Thymus (tissue), 14 donors: ENCODE measurements at places on chromosomes 4 and X. TPM values are rescaled to one million over a fixed set of nuclear protein-coding genes. Genes with fewer than 3 reads are reported as not detected.

DNA sequence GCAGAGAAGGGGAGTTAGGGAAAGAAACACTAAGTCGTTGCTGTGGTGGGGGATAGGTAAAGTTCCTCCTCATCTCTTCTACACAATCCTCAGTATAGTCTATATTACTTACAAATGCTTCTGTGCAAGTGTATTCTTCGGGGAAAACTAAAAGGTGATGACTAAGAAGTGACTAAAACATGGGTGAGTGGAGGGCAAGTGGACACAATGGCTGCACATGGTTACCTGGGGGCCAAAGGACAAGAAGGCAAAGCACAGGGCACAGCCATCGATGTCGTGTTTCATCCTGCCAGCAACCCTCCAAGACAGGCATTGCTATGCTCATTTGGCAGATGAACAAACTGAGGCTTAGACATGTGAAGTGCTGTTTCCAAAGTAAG is 35.5 kb upstream of the CCKAR start:
- H3K4me1 ChIP-seq: no peaks in the 10 kb centered on the region
- DNase-seq: no peak
- H3K27me3 ChIP-seq: no peaks in the 10 kb centered on the region
- no peaks in the 10 kb centered on the region for H3K36me3 ChIP-seq

- no peaks in the 10 kb centered on the region for H3K4me1 ChIP-seq
- H3K4me3 ChIP-seq: no peak overlapping the region
- DNase-seq: no peak
- no peaks in the 10 kb centered on the region for H3K27me3 ChIP-seq
- H3K36me3 ChIP-seq: no peaks in the 10 kb centered on the region
Measured at GRCh38 chr4:101871962-101872676, 81.6 kb downstream of the BANK1 start.

- no peak for DNase-seq
- peaks cover 47% of the 10 kb centered on the region for H3K36me3 ChIP-seq
- no peak overlapping the region for H3K27ac ChIP-seq
- H3K4me1 ChIP-seq: peaks cover 8% of the 10 kb centered on the region
- no peaks in the 10 kb centered on the region for H3K27me3 ChIP-seq
- H3K4me3 ChIP-seq: no peak overlapping the region
Measured at GRCh38 chr4:8469550-8469949, 29.0 kb downstream of the TRMT44 start.

DNA sequence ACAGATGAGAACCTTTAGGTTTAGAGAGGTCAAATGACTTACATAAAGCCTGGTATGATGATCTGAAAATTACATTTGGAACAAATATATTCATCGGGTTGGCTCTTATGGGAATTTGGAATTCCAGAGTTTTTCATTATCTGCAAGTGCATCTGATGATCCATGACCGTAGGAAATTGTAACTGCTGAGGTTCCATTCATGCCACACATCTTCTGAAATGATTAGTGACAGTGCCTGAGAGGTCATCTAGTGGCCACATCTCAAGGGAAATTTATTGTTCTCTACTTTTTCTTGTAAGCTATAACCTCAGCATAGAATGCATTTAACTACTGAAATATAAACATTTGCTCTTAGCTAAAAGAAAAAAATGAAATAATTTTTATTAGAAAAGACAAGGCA is 105.8 kb upstream of the NWD2 start:
- H3K27ac ChIP-seq: no peak overlapping the region
- DNase-seq: no peak
- H3K4me3 ChIP-seq: no peak overlapping the region
- H3K36me3 ChIP-seq: no peaks in the 10 kb centered on the region

- no peak overlapping the region for H3K4me3 ChIP-seq
- H3K27me3 ChIP-seq: no peaks in the 10 kb centered on the region
- H3K27ac ChIP-seq: no peak overlapping the region
- no peak for DNase-seq
- H3K4me1 ChIP-seq: no peaks in the 10 kb centered on the region
- no peaks in the 10 kb centered on the region for H3K36me3 ChIP-seq
Measured at GRCh38 chr4:181507180-181507835, 735.9 kb upstream of the TENM3 start.

DNA sequence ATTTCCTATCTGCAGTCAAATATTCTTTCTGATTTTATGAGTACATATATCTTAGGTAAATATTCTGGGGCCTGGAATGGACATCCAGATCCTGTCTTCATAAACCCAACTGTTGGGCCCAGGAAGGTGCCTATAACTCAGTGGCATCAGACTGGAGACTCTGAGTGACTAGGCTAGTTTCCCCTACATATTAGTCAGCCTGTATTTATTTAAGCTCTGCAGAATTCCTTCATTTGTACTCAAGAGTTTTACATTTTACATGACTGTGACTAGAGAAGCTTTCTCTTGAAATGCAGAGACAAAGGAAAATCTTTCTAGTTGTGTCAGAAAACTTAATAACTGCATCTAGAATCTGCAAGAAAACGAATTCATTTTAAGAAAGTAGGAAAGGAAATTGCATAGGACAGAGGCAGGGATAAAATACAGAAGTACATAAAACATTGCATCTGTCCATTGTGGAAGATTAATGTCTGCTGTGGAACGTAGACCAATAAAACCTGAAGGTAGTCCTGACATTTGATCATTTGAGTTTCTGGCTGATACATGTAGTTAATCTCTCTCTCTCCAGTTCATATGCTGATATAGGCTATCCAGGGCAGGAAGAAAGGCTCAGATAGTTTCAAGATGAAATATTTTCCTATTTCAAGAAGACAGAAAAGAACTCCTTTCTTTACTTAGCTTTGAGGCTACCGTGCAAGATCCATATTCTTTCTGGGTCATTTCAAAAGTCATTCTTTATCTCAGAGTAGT is 78.2 kb downstream of the OPHN1 start:
- no peak overlapping the region for H3K27ac ChIP-seq
- DNase-seq: no peak
- no peaks in the 10 kb centered on the region for H3K4me1 ChIP-seq
- no peak overlapping the region for H3K4me3 ChIP-seq
- H3K36me3 ChIP-seq: no peaks in the 10 kb centered on the region

GRCh38 chr4:124334119-124334518 is 378.4 kb downstream of the ANKRD50 start:
- H3K27ac ChIP-seq: no peak overlapping the region
- no peak for DNase-seq
- H3K27me3 ChIP-seq: no peaks in the 10 kb centered on the region
- H3K4me1 ChIP-seq: no peaks in the 10 kb centered on the region

DNA sequence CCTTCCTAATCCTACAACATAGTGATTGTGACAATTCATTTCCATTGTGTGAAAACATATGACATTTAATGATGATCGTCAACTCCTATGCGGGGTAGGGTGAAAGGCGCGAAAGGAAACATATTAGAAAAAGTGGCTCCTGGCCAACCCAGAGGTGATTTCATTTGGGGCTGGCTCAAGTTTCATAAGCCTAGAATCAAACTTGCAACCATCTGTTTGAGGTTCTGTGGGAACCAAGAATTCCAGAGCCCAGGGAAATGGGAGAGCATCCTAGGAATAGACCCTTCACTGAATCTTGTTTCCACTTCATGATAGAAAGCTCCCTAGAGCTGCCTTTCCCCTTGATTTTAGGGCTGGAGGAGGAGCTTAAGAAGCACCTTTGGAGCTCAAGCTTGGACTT is 101.3 kb upstream of the EGFL6 start:
- H3K4me3 ChIP-seq: no peak overlapping the region
- DNase-seq: no peak
- H3K36me3 ChIP-seq: no peaks in the 10 kb centered on the region
- H3K27ac ChIP-seq: no peak overlapping the region
- H3K4me1 ChIP-seq: no peaks in the 10 kb centered on the region

- no peaks in the 10 kb centered on the region for H3K36me3 ChIP-seq
- no peak overlapping the region for H3K27ac ChIP-seq
- DNase-seq: no peak
Measured at GRCh38 chr4:100106982-100107381, 83.3 kb downstream of the DDIT4L start.

DNA sequence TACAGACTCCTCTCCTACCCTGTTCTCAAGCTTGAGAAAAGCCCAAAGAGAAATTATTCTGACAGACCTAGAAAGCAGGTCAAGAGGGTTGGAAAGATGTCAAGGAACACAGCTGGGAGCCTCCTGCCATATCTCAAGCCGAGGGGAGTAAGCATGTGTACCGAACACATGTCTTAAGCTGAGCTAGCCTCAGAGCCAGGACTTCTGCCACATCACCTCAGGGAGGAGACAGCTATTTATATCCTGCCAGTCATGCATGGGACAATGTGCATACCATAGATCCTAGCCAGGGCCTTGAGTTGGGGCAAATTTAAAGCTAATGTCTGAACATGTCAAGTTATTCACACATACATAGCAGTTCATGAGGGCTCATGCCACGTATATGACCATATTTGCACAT is 11.8 kb downstream of the TMEM31 start:
- no peak overlapping the region for H3K4me3 ChIP-seq
- H3K36me3 ChIP-seq: no peaks in the 10 kb centered on the region

- peaks cover 12% of the 10 kb centered on the region for H3K4me1 ChIP-seq
- H3K27me3 ChIP-seq: peaks cover 52% of the 10 kb centered on the region
- DNase-seq: no peak
- no peaks in the 10 kb centered on the region for H3K36me3 ChIP-seq
Measured at GRCh38 chr4:41257906-41258305, 1.2 kb downstream of the UCHL1 start.

DNA sequence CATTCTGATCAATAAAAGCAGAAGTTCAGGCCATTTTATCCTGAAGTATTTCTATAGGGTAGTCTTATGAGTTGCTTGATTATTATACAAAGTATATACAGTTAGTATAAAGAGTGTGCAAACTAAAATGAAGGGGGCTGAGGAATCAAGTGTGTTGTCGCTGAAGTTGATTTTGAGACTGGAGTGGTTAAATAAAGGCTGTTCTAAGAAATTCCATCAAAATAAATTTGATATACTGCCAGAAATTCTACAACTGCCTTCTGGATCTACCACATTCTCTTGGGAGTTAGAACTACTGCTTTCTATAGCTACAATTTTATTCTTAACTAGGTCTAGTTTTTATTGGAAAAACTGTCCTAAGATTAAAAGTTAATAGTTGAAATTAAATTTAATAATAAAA is 12.4 kb downstream of the EDNRA start:
- no peaks in the 10 kb centered on the region for H3K27me3 ChIP-seq
- no peak for DNase-seq
- H3K4me3 ChIP-seq: no peak overlapping the region
- H3K4me1 ChIP-seq: no peaks in the 10 kb centered on the region
- H3K27ac ChIP-seq: no peak overlapping the region

GRCh38 chrX:23661671-23662070 is 5.6 kb upstream of the PRDX4 start:
- no peak overlapping the region for H3K4me3 ChIP-seq
- no peak for DNase-seq
- no peaks in the 10 kb centered on the region for H3K27me3 ChIP-seq
- H3K4me1 ChIP-seq: no peaks in the 10 kb centered on the region
- H3K36me3 ChIP-seq: no peaks in the 10 kb centered on the region
- H3K27ac ChIP-seq: no peak overlapping the region

DNA sequence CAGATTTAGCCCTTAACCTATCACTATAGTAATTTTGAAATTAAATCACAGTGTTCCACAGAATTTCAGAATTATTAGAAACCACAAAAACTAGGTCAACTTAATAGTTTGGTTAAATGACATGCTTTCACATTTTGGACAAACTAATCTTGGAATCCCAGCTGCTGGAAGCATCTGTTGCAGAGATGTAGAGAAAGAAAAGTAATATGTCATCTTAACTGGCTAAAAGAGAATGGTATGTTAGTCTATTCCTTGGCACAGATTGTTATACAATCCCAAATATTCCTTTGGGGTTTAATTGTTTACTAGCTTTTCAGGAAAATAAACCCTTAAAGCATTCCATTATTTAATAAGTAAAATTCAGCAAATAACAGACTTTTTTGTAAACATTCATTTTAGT is 519.9 kb downstream of the IL15 start:
- no peak overlapping the region for H3K4me3 ChIP-seq
- H3K4me1 ChIP-seq: no peaks in the 10 kb centered on the region
- H3K36me3 ChIP-seq: no peaks in the 10 kb centered on the region

DNA sequence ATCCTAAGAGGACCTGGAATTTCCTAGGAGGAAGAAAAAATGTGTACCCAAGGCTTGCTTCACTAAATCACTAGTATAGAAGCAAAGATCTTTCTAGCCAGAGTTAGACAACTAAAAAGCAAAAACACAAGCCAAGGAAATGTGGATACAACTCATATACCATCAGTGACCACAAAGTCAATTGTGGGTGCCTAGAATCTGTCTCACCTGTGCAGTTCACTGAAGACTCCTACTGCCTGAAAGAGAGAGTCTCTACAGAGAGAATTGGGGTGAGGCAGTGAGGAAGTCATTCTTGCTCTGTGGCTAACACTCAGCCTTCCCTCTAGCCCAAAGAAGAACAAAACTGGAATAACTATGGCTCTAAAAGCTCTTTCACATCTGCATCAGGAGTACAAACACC is 82.9 kb downstream of the EFHC2 start:
- H3K36me3 ChIP-seq: no peaks in the 10 kb centered on the region
- H3K4me3 ChIP-seq: no peak overlapping the region
- no peak overlapping the region for H3K27ac ChIP-seq
- no peak for DNase-seq
- H3K27me3 ChIP-seq: no peaks in the 10 kb centered on the region

GRCh38 chrX:133926099-133926498 is 59.3 kb downstream of the GPC3 start:
- H3K27me3 ChIP-seq: no peaks in the 10 kb centered on the region
- H3K27ac ChIP-seq: no peak overlapping the region
- H3K4me3 ChIP-seq: no peak overlapping the region
- H3K36me3 ChIP-seq: no peaks in the 10 kb centered on the region

GRCh38 chr4:156247470-156247869 is 293.8 kb upstream of the CTSO start:
- no peak overlapping the region for H3K27ac ChIP-seq
- no peaks in the 10 kb centered on the region for H3K4me1 ChIP-seq
- no peak overlapping the region for H3K4me3 ChIP-seq
- no peaks in the 10 kb centered on the region for H3K36me3 ChIP-seq
- H3K27me3 ChIP-seq: no peaks in the 10 kb centered on the region
- no peak for DNase-seq

DNA sequence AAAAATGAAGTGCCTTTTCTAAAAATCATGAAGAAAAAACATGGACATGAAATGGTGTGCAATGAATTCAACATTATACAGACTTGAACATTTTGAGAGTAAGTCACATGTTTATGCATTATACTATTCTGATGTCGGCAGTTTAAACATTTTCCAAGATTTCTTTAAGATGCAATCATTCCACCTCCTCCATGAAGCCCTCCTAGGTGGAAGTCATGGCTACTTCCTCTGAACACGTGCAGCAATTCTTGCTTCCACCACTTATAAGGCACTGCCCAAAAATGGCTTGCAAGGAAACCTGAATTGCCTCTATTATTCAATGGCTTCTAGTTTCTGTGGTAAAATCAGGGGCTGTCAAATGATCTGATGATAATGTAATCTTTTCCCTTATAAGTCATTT is 25.8 kb downstream of the IGFBP7 start:
- no peak for DNase-seq
- no peak overlapping the region for H3K27ac ChIP-seq
- H3K4me1 ChIP-seq: no peaks in the 10 kb centered on the region
- H3K36me3 ChIP-seq: no peaks in the 10 kb centered on the region
- no peaks in the 10 kb centered on the region for H3K27me3 ChIP-seq
- no peak overlapping the region for H3K4me3 ChIP-seq

The ZNF674 gene
- total RNA-seq: 3.8 TPM

The TKTL1 gene
- total RNA-seq: 1.3 TPM

The TASL gene
- 8.0 TPM for total RNA-seq

The SULT1B1 gene
- total RNA-seq: 0.90 TPM

The TRAM1L1 gene
- 1.4 TPM for total RNA-seq

The GRXCR1 gene
- total RNA-seq: 0.05 TPM

The PFKFB1 gene
- 0.19 TPM for total RNA-seq

The ZCCHC18 gene
- 0.94 TPM for total RNA-seq

The SH3D19 gene
- 4.6 TPM for total RNA-seq

The HSFX1 gene
- 0.24 TPM for total RNA-seq

The CSAG1 gene
- total RNA-seq: 0.24 TPM

The GNRHR gene
- total RNA-seq: not detected

The MAGEC3 gene
- not detected for total RNA-seq

The CT45A1 gene
- total RNA-seq: not detected
